CD4-positive, alpha-beta T cell treated with Interleukin-4 for 4 hours (primary cell): ENCODE measurements at places on chromosomes 4 and X.

- DNase-seq: no peak
Observed at GRCh38 chr4:126541820-126542219, 1090.9 kb upstream of the INTU start.

DNA sequence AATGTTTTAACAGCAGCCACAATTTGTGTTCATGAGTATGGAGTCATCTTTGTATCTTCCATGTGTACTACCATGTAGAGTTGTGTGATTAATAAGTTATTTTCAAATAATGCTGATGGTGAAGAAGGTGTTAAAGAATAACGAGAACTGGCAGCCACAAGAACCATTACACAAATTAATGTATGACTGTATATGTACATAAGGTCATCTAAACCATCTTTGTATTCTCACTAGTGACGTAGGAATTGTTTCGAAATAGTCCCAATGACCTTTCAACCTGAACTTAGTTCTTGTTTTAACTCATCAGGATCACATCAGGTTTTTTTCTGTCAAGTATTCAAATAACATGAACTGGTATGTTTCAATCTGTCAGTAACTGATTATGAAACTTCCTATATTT is 48.3 kb upstream of the NOCT start:
- DNase-seq: peak; percentile 5

GRCh38 chrX:103461156-103461555 is 58.1 kb downstream of the RAB40A start:
- no peak for DNase-seq

GRCh38 chr4:122099896-122100295 is 52.2 kb upstream of the BLTP1 start:
- DNase-seq: no peak

DNA sequence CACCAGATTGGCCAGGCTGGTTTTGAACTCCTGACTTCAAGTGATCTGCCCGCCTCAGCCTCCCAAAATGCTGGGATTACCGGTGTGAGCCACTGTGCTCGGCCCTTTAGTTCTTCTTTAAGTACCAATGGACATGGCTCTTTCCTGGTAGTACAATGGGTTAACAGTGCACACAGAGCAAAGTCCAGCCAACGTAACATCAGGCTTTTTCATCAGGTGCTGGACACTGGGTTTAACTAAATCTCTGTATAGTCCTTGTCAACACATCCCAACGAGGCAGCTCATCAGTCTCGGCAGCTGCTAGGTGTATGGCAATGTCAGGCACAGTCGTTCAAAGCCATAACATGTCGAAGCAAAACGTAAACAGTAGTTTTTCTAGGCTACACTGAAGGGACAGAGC is 93.8 kb downstream of the HDAC8 start:
- DNase-seq: no peak

DNA sequence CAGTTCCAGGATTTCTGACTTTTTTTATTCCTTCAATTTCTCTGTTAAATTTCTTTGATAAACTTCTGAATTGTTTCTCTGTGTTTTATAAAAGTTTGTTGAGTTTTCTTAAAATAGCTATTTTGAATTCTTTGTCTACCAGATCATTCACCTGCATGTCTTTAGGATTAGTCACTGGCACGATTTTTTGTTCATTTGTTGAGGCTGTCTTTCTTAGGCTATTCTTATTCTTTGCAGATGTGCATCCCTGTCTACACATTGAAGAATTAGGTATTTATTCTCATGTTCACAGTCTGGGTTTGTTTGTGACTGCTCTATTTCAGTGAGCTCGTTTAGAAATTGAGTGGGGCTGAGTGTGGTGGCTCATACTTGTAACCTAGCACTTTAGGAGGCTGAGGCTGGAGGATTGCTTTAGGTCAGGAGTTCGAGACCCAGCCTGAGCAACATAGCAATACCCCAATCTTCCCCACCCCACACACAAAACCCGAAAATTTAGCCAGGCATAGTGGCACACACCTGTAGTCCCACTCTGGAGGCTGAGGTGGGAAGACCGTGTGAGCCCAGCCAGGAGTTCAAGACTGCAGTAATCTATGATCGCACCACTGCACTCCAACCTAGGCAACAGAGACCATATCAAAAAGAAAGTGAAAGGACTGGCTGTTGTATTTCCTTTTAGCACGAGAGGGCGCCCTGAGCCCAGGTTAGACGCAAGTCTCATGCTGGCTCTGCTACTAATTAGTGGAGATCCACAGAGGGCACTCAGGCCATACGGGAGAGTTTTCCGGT is 42.0 kb downstream of the F8 start:
- peak; percentile 77 for DNase-seq

DNA sequence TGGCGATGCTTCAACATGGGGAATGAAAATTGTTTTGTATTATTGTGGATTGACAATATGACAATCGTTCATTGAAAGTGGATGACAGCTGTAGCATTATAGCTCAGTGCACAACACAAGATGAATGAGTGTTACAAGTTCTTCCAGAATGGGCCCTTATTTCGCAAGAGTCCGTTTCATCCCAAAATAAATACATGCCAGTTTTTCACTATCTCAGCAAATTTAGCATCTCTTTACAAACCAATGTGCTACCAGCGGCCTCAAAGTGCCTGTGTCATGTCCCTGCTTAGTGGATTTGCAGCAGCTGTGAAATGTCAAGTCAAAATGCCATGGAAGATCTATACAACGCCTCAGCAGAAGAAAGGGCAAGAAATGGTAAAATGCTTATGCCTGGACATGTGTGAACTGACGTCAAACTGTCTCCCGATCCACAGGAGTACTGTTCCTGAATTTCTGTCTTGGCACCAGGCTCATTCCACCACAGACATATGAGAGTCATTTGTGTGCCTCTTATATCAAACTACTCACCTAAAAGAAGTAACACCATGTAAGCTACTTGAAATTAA is 109.6 kb downstream of the MAML3 start:
- DNase-seq: no peak

DNA sequence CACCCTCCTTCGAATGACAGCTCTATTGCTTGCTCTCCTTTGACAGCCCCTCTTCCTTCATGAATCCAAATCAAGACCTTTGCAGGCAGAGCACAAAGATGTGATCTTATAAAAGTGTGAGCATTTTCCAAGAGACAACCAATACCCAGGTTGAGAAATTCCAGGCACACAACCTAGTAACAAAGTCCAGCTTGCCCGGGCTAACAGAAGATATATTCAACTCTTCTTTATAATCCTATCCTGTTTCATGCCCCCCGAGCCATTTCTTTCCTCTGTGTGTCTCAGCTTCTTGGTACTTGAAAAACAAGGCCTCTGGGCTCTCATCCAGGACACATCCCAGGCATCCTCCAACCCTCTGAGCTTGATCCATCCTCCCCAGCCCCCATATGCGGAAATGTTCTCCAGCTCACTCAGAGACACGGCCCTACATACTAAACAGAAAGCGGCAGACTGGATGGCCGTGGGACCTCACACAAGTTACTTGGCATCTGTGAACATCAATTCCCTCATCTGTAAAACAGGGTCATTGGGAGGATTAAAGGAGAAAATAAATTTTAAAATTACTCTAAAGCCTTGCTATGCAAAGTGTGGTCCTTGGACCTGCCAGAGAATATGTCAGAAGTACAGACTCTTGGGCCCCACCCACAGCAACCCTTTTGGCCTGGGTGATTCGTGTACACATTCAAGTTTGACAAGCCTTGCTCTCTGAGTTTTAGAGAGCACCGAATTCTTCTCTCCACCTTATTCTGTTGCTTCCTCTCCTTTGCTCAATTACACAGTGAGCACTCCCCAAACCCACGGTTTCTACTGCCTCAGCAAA is 627.0 kb downstream of the BCOR start:
- DNase-seq: no peak

GRCh38 chrX:19972984-19973383 is 17.9 kb downstream of the BCLAF3 start:
- no peak for DNase-seq
